ENCODE measurements at places on chromosomes 2 and 18. TPM values are rescaled to one million over a fixed set of nuclear protein-coding genes. Genes with fewer than 3 reads are reported as not detected.

PRSS56 gene
- not detected for total RNA-seq

NOL4 gene
- 8.6 TPM for total RNA-seq

CDH7 gene
- 1.6 TPM for total RNA-seq

PLEKHH2 gene
- total RNA-seq: 0.71 TPM

STARD6 gene
- not detected for total RNA-seq

COLEC11 gene
- total RNA-seq: not detected

C2orf76 gene
- 10.4 TPM for total RNA-seq

DNA sequence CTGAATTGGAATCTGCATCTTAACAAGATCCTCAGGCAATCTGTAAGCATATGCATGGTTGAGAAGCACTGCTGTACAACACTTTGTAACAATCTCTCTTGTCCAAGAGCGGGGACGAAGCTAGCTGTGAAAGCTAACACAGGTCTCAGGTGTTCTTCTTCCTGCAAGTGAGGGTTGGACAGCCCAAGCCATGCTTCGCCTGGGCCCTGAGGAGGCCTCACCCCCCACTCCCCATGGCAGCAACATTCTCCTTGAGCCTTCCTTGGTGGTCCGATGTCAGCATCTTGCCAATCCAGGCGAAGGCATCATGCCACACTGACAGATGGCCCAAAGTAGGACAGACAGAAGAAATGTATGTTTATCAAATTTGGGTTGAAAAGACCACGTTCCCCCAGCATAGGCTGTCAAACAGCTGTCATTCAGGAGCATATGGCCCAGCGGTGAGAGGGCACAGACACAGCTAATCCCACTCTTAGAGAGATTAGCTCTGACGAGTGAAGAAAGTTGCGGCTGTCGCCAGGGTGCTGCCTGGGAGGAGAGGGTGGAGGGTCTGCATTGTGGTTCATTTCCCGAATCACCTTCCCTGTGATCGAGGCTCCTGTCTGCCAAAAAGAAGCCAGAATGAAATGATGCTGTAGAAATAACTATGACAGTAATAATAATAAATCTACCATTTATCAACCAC lies 344.7 kb downstream of the MYCN start:
- no peak for DNase-seq

GRCh38 chr2:172098287-172098649 lies 4.4 kb downstream of the DLX2 start:
- no peak for DNase-seq

DNA sequence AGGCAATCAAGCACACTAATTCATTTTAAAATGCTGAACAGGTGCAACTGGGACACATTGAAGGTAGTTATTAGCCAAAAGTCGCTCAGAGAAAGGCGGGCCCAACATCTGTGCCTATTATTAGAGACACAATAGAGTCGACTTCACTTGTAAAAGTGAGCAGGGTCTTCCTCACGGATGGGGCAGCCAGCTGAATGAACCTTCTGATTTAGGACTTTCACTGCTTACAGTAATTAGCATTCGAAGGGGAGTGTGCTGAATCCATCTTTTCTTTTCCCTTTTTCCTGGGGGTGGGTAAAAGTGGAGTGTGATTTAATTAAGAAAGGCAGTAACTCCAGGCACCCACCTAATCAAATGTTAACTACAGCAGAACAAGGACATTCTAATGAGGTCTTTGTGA lies 677.7 kb downstream of the DCDC2C start:
- DNase-seq: no peak
